ENCODE measurements at places on chromosomes 2 and 18.

DNA sequence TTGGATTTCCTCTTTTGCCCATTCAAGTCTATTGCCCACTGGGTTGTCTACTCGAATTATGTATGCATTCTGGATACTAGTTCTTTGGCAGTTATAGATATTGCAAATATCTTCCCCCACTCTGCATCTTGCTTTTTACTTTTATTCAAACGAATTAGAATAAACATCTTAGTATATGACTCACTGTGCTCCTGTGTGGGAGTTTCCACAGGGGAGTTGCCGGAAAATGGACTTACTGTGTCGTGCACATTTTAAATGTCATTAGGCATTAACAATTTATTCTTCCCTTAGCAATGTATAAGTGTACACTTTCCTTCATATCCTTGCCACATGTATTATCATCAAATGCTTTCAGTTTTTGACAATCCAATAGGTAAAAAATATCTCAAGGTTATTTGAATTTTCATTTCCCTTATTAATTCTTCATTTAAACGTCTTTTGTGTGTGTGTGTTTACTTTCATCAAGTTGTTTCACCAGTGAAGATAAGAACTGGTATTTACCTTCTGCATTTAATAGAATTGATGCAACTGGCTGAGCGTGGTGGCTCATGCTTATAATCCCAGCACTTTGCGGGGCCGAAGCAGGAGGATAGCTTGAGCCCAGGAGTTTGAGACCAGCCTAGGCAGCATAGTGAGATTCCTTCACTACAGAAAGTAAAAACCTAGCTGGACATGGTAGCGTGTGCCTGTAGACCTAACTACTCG lies 4.6 kb upstream of the UGT1A5 start:
- peak; percentile 54 for DNase-seq

DNA sequence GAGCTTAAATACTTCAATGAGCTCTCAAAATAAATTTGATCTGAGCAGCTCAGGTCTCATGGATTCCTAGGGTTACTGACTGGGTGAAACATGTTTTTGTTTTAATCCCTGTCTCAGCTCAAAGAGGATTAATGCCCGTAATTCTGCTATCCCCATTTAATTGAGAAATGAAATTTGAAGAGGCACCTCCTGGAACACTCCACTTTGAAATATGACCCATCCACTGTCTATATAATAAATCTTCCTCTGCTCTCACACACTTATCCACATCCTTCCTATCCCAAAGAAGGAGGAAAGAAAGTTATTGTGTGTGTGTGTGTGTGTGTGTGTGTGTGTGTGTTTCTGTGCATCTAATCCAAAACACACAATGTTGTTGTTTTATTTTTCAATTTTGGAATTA lies 2082.4 kb upstream of the PIK3C3 start:
- DNase-seq: no peak

DNA sequence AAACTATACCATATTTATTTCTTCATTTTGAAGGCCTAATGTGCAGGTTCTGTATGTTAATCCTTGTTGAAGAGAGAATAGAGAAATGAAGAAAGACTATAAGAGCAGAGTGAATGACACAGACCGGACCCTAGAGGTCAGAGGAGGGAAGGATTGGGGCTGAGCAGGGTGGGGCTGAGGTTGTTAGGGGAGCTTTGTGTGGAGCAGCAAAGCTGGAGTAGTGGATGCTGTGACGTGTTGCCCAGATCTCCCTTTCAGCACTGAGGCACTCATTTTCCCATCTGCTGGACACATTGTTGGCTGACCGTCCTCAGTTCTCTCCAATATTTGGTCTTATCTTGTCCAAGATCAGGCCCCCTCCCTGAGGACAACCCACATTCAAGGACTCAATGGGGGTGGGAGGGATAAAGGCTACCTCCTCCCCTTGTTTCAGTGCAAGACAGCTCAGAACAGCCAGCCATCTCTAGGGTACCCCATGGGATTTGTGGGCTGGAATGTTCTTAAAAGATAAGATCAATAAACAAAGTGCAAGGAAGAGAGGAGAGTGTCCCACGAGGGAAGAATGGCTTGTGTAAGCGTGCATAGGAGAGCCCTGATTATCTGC lies 143.6 kb downstream of the TDRD15 start:
- DNase-seq: no peak

- no peak for DNase-seq
Measured at GRCh38 chr18:61612517-61612916, 279.3 kb downstream of the CDH20 start.

DNA sequence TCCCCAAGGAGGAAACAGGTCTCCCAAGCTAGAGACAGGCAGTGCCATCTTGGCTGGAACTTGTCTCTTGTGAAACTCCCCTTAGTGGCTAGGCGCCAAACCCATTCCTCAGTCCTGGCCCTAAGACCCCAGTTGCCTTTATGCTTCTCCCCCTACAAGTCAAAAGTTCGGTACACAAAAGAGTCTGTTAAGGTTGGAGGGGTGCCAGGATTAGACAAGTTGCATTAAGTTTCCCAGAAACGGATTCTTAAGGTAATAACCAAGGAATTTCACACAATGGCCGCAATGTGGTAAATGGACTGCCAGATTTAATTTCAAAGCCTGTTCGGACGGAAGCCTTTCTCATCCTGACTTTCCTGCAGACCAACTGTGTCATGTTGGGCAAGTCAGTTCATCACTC lies 80.7 kb downstream of the CCBE1 start:
- no peak for DNase-seq

- no peak for DNase-seq
Measured at GRCh38 chr18:24868760-24869237, 408.4 kb downstream of the HRH4 start.

Data from A172 (cell line).